ENCODE measurements at places on chromosomes 11 and 22.

- DNase-seq, result peak; percentile 62
Observed at GRCh38 chr22:45529971-45530575, 27.4 kb downstream of the FBLN1 start.

- no peak for DNase-seq
Observed at GRCh38 chr11:72732329-72732728, 19.9 kb downstream of the ARAP1 start.

GRCh38 chr22:37345863-37346504 is 63.7 kb downstream of the CYTH4 start:
- peak; percentile 89 for DNase-seq

GRCh38 chr11:70645537-70645936 is 247.2 kb downstream of the CTTN start:
- no peak for DNase-seq

DNA sequence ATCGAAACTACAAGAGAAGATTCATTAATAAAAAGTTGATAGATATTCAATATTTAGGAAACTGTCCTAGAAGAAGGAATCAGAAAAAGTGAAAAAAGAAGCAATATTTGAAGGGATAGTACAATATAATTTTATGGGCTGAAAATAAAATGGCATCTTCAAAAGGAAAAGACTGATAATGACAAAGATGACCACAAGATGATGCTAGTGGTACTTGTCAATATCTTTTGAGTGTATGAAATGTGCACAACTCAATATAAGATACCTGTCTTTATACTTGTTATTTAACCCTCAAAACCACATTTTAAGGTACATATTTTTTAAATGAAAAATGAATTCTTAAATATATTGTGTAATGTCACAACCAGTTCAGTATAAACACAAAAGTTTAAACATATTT is 1059.6 kb upstream of the RAG2 start:
- no peak for DNase-seq

- DNase-seq, result no peak
Observed at GRCh38 chr22:22591348-22592299, 32.6 kb upstream of the PRAME start.

GRCh38 chr11:104573441-104573990 is 324.7 kb downstream of the CASP12 start:
- DNase-seq, result peak; percentile 15

DNA sequence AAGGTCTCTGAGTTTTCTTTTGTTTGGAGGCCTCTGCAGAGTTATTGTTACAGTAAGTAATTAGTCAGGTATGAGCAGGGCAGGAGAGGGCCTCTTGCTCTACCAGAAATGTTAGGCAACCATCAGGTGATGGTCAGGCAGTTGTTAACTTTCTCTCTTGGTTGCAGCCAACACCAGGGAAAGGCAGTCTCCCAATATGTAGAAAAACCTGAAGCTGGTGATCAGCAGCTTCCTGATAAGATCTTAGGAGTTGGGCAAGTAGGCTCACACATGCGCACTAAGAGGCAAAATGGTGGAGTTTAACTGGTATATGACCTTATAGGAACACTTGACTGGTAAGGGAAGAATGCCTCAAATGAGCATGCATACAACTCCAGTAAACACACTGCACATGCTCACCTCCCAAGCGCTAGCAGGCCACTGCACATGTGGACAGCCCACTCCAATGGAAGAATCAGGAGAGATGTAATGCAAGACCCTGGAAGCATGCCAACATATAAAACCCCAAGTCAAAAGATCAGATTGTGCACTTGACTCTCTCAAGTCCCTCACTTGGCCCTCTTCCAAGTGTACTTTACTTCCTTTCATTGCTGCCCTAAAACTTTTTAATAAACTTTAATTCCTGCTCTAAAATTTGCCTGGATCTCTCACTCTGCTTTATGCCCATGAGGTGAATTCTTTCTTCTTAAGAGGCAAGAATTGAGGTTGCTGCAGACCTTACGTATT is 23.7 kb upstream of the SLC35F2 start:
- DNase-seq, result no peak

DNA sequence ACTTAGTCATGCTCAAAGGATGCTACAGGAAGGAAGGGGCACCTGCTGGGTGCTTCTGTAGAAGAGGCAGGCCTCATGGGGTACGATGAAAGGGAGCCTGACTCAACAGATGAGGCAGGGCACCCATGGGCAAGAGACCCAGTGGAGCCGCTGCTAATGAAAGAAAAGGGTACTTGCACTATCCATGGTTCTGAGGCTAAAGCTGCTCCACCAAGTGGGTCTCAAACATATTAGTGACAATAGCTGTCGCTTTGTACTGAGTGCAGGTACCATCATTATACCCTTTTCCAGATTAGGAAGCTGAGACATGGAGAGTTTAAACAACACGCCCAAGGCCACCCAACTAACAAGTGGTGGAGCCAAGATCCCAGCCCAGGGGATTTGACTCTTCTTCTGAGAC is 127.5 kb upstream of the SERPIND1 start:
- DNase-seq, result no peak

GRCh38 chr22:18085188-18085587 is 7.4 kb downstream of the PEX26 start:
- no peak for DNase-seq

GRCh38 chr11:64858467-64859263 is 14.2 kb upstream of the CDC42BPG start:
- DNase-seq, result no peak

DNA sequence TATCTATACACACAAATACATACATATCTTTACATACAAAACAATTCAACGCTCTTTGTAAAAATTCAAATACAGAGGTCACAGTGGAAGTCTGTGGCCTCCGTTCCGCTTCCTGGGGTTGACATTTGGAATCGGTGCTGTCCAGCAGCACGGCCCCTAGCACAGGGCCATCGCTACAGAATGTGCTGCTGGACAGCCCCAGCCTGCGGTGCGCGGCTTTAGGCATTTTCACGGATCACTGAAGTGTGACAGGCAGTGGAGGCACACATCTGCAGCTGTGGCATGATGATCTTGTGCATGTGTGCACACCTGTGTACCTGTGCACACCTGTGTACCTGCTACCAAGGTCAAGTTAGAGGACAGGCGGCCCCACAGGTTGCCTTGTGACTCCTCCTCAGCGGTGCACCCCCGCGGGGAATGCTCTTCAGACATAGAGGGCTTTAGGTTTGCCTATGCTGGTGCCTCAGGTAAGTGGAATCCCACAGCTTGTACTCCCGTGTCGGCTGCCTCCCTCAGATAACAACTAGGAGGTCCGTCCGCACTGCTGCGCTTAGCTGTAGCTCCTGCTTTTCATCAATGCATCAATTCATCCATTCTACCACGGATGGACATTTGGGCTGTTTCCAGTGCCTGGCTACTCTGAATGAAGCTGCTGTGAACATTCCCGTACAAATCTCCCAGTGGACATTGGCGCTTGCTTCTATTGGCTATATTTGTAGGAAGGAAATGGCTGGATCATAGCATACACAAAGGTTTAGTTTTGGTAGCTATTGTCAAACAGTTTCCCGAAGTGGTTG is 29.9 kb downstream of the GAL start:
- no peak for DNase-seq

DNA sequence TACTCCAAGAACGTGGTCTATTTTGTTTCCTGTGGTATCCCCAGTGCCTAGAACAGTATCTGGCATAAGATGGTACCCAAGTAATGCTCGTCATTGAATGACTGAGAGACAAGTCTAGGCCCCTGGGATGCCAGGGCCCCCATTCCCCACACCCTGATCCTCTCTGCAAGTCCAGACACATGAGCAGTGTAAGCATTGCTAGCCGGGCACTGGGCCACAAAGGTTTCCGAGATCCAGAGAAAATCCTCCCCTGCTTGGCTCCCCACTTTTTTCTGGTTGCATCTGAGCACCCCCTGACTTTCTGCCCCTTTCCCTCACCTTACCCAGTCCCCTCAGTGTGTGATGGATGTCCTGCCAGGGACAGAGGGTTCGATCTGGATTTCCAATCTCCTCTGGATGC is 160.1 kb upstream of the NECTIN1 start:
- DNase-seq, result no peak

GRCh38 chr11:62179995-62180394 is 10.0 kb upstream of the SCGB1D1 start:
- DNase-seq, result no peak

GRCh38 chr22:20568502-20569058 is 61.2 kb downstream of the MED15 start:
- no peak for DNase-seq

- no peak for DNase-seq
Observed at GRCh38 chr11:74035264-74035663, 26.4 kb upstream of the UCP3 start.

DNA sequence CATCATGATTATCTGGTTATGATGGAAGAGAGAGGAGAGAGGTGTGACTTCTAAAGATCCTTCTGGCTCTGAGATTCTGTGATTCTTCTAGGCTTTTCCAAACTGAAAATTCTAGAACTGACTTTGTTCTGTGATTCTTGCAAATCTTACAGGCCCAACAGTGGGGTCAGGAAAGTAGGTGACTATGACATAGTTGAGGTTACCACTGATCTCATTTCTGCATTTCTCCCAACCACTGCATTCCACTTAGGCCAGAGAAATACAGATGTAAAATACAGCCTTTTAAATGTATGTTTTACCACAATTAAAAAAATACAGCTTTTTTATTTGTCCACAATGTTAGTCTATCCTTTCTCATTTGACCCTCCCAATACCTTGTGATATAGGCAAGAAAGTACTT is 83.7 kb downstream of the STIM1 start:
- peak; percentile 57 for DNase-seq

- no peak for DNase-seq
Observed at GRCh38 chr11:103649401-103649895, 387.0 kb upstream of the DDI1 start.

DNA sequence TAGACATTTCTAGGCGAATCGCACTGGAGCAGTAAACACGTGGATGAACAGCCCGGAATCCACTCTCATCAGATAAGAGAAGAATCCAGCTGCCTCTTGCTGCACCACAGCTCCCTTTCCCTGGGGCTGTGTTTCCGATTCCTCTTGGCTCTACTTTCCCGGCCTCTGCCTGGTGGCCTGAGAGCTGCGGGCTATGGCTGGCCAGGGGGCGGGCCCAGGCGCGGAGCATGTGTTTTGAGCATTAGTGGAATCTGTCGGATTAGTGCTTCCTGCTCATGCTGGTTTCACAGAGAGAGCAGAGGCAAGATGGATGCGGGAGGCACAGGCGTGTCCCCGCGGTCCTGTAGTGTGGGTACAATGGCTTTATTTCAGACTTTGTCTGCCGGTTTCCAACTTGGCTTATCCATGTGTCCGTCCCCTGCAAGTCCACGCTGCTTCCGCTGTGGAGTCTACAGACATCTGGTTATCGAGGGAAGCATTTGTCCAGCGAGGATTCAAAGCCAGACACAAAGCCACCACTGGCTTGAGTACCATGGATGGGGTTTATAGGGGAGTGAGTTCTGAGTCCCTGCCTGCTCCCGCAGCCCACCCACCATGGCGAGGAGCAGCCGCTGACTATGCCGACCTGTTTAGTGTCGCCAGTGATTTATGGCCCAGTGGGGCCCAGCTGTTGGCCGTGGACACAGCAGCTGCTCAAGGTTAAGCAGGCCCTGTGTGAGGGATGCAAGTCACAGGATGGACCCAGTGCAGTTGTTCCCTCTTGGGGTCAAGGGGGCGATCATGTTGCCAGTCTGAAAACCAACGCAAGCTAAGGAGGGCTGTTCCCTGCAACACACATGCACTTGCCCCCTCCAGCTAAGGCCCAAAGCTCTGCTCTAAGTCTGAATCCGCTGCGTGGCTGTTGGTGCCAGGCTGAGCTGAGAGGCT is 43.3 kb upstream of the EP300 start:
- peak; percentile 62 for DNase-seq

DNA sequence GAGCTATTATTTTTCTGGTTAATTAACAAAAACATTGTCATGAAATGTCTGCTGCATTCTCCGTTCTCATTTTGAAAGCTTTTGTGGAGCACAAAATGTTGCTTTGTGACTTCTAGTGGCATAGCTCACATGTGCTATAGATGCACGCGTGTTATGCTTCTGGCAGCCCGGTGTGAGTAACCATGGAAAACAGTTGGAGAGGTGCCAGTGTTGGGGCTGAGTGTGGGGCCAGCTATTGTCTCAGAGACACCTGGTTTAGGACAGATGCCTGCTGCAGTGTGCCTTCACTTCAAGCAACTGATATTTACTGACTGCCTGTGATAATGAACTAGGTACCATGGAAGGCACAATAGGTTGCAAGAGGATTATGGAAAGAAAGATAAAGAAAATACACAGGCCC is 760.6 kb downstream of the NTM start:
- DNase-seq, result no peak

- no peak for DNase-seq
Observed at GRCh38 chr22:30871391-30872284, 96.9 kb downstream of the MORC2 start.

- no peak for DNase-seq
Observed at GRCh38 chr11:48164836-48165235, 51.8 kb upstream of the OR4B1 start.

GRCh38 chr22:25125693-25126357 is 73.8 kb upstream of the CRYBB3 start:
- DNase-seq, result no peak

DNA sequence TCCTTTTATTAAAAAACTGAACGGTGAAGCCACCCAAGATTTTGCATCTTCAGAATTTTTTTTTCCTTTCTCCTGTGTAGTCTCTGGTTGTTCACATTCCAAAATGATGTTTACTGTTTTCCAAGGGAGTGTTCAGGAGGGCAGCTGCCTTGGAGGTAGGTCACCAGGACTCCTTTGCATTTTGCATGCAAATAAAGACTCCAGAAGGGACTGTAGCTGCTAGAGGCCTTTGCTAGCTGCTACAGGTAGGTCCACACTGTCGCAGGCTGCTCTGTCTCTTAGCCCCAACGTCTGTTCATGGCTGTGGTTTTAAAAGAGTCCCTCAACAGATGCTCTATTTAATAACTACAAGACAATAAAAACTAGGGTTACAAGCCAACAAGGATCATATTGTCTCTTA is 11.4 kb downstream of the CTSC start:
- no peak for DNase-seq

DNA sequence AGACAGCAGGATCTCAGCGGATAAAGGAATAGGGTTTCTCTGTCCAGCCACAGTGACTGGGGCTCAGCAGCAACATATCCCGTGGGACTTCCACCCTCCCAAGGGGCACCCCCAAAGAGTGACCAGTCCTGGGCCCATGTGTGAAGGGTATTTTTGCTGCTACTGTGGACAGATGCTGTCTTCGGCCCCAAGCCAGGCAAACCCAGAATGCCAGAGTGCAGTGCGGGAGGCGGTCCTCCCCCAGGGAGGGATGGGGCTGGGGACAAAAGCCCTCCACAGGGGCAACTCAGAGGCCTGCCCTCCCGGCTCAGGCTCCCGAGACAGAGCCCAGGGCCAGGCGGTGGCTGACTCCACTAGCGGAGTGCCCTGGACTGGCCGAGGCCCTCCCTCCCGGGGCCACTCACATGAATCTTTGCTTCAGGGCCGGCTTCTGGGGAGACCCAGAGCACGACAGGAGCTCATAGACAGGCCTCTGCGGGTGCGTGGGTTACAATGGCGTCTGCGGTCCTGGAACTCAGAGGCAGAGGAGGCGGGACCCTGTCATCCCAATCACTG is 34.7 kb upstream of the WNT7B start:
- no peak for DNase-seq

- no peak for DNase-seq
Observed at GRCh38 chr11:35347173-35347878, 72.0 kb downstream of the SLC1A2 start.

GRCh38 chr22:45212306-45212709 is 28.4 kb downstream of the KIAA0930 start:
- peak; percentile 86 for DNase-seq

All from GM04504 (cell line).